Stimulated activated CD8-positive, alpha-beta memory T cell treated with anti-CD3 and anti-CD28 coated beads, Interleukin-4, amount 100 ng/mL, for 48 hours (primary cell): ENCODE measurements at places on chromosomes 7 and 10.

DNA sequence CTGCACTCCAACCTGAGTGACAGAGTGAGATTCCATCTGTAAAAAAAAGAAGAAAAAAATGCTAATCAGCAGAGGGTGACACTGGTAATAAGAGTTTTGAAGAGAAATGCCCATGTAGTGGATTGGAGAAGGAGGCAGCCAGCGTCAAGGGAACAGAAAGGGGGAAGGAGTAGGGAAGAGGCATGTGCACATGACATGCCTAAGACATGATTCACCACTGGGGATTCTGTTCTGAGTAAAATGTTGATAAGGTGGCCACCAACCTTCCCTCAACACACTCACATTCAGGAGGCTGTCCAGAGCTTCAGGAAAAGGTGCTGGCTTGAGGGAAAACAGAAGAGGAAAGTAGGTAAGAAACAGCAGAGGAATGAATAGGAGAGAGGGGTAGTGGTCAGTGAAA is 39.9 kb downstream of the AKR1D1 start:
- DNase-seq: no peak

DNA sequence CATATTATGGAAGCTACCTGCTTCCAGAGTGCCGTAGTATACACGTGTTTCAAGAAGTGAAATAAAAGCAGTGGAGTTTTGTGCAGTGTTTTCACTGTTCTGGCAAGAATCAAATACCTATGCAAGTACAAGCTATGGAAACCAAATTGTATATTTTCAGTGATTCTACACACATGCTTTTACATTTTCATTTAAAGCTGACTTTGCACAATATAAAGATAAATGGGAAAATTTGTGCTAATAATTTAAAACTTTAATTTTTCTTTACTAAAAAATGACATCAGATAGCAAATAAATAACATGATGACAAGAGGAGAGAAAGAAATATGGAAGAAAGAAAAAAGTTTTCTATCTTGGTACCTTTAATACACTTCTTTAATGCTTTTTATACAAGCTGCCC is 393.7 kb upstream of the NPVF start:
- no peak for DNase-seq

DNA sequence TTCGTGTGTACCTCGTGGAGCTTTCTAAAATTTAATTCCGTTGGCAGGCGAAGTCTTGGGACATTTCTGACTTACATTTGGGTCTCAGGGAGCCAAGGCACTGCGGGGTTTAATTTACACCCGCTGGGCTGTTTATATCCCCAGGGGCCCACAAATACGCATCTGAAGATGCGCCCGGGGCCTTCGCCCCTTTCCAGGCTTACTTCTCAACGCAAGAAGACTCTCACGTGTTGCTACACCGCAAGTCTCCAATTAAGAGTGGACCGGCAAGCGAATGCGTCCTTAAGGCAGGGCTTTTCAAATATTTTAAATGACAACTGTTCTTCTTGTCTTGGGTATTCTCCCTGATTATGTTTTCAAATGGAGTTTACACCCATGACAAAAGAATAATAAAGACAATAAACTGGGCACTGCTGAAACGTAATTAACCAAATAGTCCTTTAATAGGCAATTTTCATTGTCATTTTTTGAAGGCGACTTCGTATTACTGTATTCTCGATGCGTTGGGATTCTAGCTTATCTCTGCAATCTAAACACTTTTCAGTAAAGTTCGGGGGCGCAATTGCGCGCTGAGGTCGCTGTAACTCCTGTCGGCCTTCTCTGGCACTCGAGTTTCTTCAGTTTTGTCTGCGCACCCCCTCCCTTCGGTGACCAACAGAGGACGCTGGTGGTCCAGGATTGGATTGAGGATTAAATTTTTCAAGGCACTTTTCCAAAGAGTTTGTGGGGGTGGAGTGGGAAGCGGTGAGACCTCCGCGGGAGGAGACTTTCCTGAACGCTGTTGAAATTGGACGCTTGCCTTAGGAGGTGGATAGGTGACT is 837 bp upstream of the IGFBP3 start:
- DNase-seq: no peak

DNA sequence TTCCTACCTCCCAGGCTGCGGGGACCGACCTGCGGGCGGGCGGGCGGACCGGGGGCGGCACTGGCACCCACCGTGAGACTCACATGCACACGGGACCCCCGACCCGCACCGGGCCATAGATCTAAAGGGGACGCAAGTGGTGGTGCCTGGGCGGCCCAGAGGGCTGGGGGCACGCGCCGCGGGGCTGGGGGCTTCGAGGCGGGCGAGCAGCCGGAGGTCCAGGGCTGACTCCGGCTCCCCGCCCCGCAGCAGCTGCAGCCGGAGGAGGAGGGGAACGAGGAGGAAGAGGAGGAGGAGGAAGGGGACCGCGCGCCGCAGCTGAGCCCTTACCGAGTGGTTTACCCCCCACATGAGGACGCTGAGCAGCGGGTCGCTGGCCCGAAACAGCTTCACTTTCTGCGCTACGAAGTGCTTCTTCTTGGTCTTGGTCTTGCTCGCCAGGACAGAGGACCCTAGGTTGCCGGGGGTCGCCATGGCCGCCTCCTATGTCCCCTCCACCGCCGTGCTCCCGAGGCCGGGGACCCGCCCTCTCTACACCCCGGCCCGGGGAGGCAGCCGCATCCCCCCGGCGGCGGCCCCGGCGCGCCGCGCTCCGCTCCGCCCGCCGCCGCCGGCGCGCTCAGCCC is 412 bp downstream of the PIP4K2A start:
- DNase-seq: peak; percentile 55

- no peak for DNase-seq
These were observed 4.1 kb downstream of the COL1A2 start for GRCh38 chr7:94398841-94399240.

- no peak for DNase-seq
These were observed 52.1 kb downstream of the INSIG1 start for GRCh38 chr7:155349601-155350331.

GRCh38 chr7:107661081-107661864 is 645 bp downstream of the SLC26A4 start:
- peak; percentile 67 for DNase-seq

DNA sequence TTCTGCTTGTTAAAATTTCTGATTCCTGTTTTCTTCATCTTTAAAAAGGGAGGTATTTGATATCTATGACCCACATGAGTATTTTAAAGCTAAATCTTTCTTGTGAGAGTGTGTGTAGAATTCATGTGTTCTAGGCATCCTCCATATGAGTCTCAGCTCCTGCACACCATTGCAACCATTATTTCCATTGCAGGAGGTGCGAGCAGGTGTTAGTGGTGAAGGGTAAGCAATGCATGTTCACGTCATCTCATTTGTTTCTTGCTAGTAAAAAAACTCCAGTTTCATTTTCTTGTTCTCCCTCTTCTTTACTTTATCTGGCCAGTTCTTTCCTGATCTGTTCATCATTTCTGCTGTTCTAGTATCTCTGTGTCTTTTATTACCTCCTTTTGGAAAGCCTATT is 100.5 kb downstream of the ADRA2A start:
- DNase-seq: no peak

DNA sequence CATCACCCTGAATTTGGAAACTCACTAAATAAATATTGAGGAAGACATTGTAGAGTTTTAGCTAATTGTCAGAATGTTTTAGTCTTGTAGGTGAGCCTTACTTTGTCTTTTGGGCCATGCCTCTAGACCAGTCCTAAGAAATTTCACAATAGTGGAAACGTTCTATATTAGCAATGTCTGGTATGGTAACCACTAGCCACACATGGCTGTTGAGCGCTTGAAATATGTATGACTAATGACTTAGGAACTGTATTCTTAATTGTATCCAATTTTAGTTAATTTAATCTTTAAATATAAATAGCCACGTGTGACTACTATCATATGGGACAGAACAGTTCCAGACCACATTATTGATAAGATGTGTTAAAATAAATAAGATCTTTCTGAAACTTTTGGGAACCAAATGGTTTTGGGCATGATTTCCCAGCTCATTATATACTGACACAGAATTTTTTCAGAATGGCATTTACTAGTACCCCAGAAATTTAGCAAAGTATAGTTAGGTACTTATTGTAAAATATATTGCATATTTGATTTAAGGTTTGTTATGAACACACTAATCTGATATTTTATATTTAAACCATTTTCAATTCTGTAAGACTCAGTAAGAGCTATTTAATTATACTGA is 95.0 kb downstream of the VPS50 start:
- no peak for DNase-seq

GRCh38 chr10:8554574-8554973 is 500.1 kb downstream of the GATA3 start:
- no peak for DNase-seq
